Fibroblast of lung (primary cell): ENCODE measurements at places on chromosomes 13 and 19.

- no peak for DNase-seq
- no peak overlapping the region for H3K27ac ChIP-seq
- no peaks in the 10 kb centered on the region for H3K27me3 ChIP-seq
- H3K36me3 ChIP-seq, result no peaks in the 10 kb centered on the region
- H3K4me1 ChIP-seq, result no peaks in the 10 kb centered on the region
- no peak overlapping the region for H3K4me3 ChIP-seq
Measured at GRCh38 chr19:46431824-46432223, 3.1 kb upstream of the PNMA8C start.

DNA sequence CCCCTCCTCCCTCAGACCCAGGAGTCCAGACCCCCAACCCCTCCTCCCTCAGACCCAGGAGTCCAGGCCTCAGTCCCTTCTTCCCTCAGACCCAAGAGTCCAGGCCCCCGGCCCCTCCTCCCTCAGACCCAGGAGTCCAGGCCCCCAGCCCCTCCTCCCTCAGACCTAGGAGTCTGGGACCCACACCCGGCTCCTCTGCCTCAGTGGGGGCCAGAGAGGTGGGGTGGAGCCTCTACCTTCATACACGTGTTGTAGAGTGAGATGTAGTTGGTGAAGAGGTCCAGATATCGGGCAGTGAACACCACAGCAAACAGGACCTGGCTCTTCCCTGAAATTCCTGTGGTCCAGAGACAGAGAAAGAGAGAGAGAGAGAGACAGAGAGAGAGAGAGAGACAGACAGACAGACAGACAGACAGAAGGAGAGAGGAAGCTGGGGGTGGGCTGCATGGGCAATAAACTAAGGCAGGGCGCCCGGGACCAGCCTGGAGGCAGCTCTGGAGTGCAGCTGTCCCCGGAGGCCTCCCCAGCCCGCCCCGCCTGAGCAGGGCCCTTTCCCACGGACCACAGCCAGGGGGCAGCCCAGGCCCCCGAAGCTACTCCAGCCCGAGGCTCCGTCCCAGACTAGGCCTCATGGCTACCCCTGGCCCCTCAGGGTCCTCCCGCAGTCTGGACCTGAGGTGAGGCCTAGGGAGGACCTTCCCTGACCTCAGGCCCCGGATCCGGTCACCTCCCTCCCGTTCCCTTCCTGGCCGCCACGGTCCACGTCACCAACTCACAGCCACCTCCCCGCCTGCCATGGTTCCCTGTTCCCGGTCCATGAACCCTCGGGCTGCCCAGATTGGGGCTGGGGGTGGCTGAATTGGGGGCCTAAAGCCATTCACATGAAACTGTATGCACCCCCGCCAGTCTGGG, 907 bp downstream of the KDELR1 start:
- peak overlapping the region; percentile 95 for H3K4me3 ChIP-seq
- peak overlapping the region; percentile 97 for H3K27ac ChIP-seq
- H3K27me3 ChIP-seq, result peaks cover 14% of the 10 kb centered on the region
- DNase-seq, result peak; percentile 62
- peaks cover 12% of the 10 kb centered on the region for H3K36me3 ChIP-seq

DNA sequence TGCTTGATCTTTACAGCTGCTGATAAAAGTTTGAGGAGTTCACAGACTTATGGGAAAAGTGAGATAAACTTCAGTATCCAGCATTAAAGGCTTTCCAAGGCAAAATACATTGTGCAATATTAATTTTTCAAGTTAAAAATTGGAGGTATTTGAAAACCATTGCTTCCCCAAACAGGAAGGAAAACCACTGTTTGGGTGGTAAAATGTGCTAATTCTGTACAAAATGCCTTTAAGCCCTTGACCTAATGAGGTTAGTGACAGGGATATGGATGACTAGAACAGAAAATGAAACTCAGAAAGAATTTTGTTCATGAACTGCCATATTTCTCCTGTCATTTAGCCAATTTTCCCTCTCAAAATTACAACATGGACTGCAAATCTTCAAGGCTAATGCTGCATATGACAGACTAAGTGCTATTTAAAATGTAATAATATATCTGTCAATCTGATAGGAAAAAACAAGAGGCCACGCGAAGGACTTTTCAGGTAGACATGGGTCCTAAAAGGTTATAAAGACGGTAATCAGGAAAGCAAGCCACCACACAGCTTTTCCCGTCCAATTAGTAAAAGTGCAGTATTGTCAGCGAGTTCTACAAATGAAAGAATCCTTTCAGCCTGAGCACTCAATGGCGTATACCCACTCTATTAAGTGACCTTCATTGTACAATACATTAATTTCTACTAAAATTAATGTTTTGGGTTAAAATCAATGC, 212.8 kb downstream of the ENOX1 start:
- H3K4me1 ChIP-seq, result no peaks in the 10 kb centered on the region
- H3K36me3 ChIP-seq, result no peaks in the 10 kb centered on the region
- H3K27me3 ChIP-seq, result no peaks in the 10 kb centered on the region
- no peak overlapping the region for H3K4me3 ChIP-seq
- DNase-seq, result peak; percentile 17

- no peak for DNase-seq
- H3K4me1 ChIP-seq, result peaks cover 20% of the 10 kb centered on the region
- no peaks in the 10 kb centered on the region for H3K27me3 ChIP-seq
Measured at GRCh38 chr19:1158885-1159448, 15.1 kb downstream of the SBNO2 start.

GRCh38 chr19:38862321-38863059, 12.7 kb upstream of the HNRNPL start:
- H3K27ac ChIP-seq, result no peak overlapping the region
- no peaks in the 10 kb centered on the region for H3K36me3 ChIP-seq
- H3K27me3 ChIP-seq, result no peaks in the 10 kb centered on the region
- peak; percentile 45 for DNase-seq
- H3K4me1 ChIP-seq, result no peaks in the 10 kb centered on the region

GRCh38 chr13:73467125-73467524, 408.3 kb downstream of the KLF5 start:
- no peaks in the 10 kb centered on the region for H3K27me3 ChIP-seq
- H3K36me3 ChIP-seq, result no peaks in the 10 kb centered on the region
- H3K4me3 ChIP-seq, result no peak overlapping the region
- no peaks in the 10 kb centered on the region for H3K4me1 ChIP-seq
- DNase-seq, result no peak
